ENCODE measurements at places on chromosomes 12 and 14. TPM values are rescaled to one million over a fixed set of nuclear protein-coding genes. Genes with fewer than 3 reads are reported as not detected.
A peak's percentile ranks its signal among the peaks of the same experiment; 100 is the strongest.

DNA sequence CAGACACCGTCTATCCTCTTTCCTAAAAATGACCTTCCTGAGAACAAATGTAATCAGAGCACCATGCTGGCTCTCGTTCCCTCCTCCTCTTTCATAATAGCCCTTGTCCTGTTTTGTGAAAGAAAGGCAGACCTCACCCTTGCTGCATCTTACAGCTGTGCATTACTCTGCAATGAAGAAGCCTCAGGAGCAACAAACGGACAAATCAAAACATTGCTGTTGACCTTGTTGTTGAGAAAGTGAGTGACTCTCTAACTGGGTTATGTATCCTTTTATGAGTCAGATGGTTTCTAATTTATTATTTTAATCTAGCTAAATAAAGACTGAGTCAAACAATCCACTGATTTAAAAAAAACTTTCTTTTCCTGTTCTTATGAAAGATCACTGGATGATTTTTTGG is 180.9 kb downstream of the RPS29 start:
- H3K4me3 ChIP-seq = no peak overlapping the region
- no peak for DNase-seq
- H3K4me1 ChIP-seq = no peaks in the 10 kb centered on the region
- no peak overlapping the region for H3K27ac ChIP-seq

- no peak for DNase-seq
- no peaks in the 10 kb centered on the region for H3K36me3 ChIP-seq
- H3K4me3 ChIP-seq = no peak overlapping the region
- no peaks in the 10 kb centered on the region for H3K27me3 ChIP-seq
These were observed 5.1 kb downstream of the PKP2 start for GRCh38 chr12:32891526-32891925.

DNA sequence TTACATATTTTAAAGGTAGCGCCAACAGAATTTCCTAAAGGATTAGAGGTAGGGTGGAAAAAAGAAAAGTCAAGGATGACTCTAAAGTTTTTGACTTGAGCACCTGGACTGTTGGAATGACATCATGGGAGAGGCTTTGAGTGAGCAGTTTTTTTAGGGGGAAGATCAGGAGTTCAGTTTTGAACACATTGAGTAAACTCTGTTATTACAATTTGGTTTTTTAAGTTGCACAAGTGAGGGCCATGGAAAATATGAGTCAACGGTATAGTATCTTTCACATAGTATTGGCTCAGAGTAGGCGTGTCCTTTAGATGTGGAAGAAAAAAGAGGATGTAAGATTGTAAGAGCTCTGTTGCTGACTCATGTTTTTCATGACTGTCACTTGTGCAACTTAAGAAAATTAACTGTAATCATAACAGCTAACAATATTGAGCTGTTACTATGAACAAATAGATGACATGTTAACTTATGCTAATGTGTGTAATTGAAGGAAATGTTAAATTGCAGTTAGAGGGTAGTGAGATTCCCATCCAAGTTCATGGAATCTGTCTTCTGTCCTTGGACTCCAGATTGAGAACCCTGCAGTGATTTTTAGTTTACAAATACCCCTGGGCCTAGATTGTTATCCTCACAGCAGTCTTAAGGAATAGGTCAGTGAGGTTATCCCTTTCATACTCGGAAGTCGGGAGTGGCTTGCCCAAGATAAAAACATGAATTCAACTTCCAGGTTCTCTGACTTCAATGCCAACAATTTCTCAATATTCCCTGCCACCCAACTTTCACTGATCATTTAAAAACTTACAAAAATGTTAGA is 48.2 kb upstream of the ATP2B1 start:
- H3K36me3 ChIP-seq = no peaks in the 10 kb centered on the region
- H3K4me1 ChIP-seq = no peaks in the 10 kb centered on the region
- DNase-seq = no peak
- no peak overlapping the region for H3K27ac ChIP-seq
- no peak overlapping the region for H3K4me3 ChIP-seq
- no peaks in the 10 kb centered on the region for H3K27me3 ChIP-seq

GRCh38 chr14:89465876-89466275 is 48.8 kb upstream of the FOXN3 start:
- H3K36me3 ChIP-seq = no peaks in the 10 kb centered on the region
- no peaks in the 10 kb centered on the region for H3K4me1 ChIP-seq
- H3K27me3 ChIP-seq = no peaks in the 10 kb centered on the region
- no peak overlapping the region for H3K27ac ChIP-seq
- no peak overlapping the region for H3K4me3 ChIP-seq

DNA sequence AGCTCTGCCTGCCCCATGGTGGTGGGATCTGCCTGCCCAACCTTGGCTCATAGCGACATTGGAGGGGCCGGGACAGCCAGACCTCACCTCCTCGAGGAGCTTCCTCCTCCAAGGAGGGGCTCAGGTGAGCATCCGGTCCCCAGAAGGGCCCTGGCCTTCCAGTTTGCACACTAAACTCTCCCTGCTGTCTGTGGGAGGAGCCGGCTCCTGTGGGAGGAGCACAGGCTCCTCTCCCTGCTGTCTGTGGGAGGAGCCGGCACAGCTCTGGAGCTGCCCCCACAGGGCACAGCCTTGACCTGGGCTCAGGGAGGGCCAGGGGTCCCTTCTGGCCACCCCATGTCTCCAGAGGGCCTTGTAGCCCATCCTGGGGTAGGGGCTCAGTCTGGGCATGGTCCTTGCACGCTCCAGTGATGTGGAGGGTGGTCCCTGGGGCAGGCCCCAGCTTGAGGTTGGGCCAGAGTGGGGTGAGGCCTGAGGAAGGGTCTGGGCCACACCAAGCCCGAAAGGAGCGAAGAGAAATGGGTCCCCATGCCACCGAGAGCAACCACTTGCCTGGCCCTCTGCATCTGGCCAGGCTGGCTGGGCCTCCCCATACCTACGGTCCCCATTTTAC is 147.5 kb upstream of the C14orf180 start:
- no peaks in the 10 kb centered on the region for H3K27me3 ChIP-seq
- peaks cover 9% of the 10 kb centered on the region for H3K4me1 ChIP-seq
- peak; percentile 70 for DNase-seq
- H3K4me3 ChIP-seq = no peak overlapping the region
- no peak overlapping the region for H3K27ac ChIP-seq

DNA sequence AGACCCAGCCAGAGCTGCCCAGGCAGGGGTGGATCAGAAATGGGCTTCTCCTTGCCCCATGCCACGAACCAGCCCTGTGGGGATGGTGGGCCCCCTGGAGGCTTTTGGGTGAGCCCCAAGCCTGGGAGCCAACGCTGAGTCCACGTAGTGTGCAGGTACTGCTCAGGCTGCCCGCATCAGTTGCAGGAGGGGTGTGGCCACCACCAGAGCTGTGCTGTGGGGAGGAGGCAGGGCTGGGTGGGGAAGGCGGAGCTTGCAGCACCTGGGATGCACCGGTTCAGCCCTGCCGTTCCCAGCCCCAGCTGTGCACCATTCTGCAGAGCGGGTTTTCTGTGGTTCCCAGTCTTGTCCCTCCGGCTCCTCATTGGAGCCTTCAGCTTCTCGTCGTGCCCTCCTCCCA is 36.3 kb downstream of the IL31 start:
- no peaks in the 10 kb centered on the region for H3K27me3 ChIP-seq
- no peaks in the 10 kb centered on the region for H3K36me3 ChIP-seq
- H3K27ac ChIP-seq = no peak overlapping the region
- DNase-seq = no peak

GRCh38 chr12:53949631-53950436 is 4.9 kb upstream of the HOXC12 start:
- H3K27ac ChIP-seq = no peak overlapping the region
- no peak for DNase-seq
- H3K4me1 ChIP-seq = peaks cover 13% of the 10 kb centered on the region
- peaks cover 25% of the 10 kb centered on the region for H3K27me3 ChIP-seq
- no peaks in the 10 kb centered on the region for H3K36me3 ChIP-seq

GRCh38 chr12:71503579-71504391 is 64.2 kb downstream of the LGR5 start:
- DNase-seq = no peak
- H3K27ac ChIP-seq = no peak overlapping the region
- H3K4me3 ChIP-seq = no peak overlapping the region
- no peaks in the 10 kb centered on the region for H3K36me3 ChIP-seq
- H3K27me3 ChIP-seq = no peaks in the 10 kb centered on the region

DNA sequence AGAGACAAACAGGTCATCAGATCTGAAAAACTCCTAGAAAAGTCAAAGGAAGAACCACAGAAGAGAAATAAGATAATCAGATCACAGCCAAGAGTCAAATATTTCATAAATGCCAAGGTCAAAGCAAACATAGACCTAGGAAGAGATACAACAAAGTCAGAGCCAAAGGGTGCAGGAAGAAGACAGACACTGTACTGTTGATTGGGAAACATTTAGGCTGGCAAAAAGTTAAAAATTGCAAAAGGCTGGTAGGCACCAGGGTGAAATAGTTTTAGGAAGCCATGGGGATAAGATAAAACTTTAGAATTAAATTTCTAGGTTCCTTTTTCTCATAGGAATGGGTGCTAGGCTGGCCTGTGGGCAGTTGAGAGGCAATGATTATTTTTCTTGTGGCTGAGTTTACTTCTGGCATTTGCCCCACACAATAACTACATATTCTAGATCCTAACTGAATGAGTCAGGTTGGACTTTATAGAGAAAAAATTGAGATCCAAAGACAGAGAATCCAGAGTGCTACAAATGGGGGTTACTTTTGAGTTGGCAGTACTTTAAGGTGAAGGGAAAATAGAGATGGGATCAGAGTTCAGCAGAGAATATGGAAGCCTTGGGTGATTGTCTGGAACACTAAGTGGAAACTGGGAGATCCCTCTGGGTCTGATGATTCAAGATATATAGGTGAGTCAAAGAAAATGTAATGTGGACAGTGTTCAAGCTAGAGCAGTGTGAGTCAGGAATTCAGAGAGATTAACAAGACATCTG is 215.5 kb downstream of the C12orf50 start:
- no peak for DNase-seq
- no peaks in the 10 kb centered on the region for H3K27me3 ChIP-seq
- H3K4me1 ChIP-seq = no peaks in the 10 kb centered on the region
- H3K36me3 ChIP-seq = no peaks in the 10 kb centered on the region
- H3K4me3 ChIP-seq = no peak overlapping the region
- H3K27ac ChIP-seq = no peak overlapping the region

DNA sequence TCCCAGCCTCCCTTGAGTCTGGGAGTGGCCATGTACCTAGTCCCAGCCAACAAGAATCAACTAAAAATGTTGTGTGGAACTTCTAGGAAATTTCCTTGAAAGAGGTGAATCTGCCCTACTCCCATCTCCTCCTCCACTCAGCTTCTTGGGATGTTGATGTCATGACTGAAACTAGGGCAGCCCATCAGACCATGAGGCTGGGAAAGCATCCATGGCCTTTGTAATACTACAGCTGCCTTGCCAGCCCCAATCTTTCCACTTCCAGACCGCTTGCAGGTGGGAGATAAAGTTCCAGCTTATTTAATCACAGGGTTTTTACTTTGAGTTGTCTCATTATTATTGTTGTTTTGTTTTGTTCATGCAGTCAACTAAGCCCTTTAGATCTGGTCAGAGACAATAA is 170.3 kb upstream of the LMNTD1 start:
- no peak for DNase-seq
- no peaks in the 10 kb centered on the region for H3K27me3 ChIP-seq
- H3K4me1 ChIP-seq = peaks cover 27% of the 10 kb centered on the region
- no peak overlapping the region for H3K4me3 ChIP-seq

DNA sequence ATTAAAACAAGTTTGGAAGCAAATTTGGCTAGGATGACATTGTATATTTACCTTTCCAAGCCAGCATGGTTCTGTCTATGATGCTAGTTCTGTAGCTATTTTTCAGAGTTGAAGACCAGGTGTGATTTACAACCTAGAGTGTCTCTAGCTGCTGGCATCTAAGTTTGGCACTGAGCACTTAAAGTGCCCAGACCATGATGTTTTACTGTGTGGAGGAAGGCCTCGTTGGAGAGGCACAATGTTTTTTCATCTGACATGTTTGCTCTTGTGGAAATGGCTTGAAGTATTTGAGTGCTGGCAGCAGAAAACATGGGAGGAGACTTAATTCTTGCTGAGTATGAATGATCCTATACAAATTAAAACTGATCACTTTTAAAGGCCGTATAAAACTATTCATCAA is 13.0 kb upstream of the C12orf71 start:
- no peak overlapping the region for H3K4me3 ChIP-seq
- H3K36me3 ChIP-seq = no peaks in the 10 kb centered on the region
- H3K4me1 ChIP-seq = no peaks in the 10 kb centered on the region
- no peak for DNase-seq

DNA sequence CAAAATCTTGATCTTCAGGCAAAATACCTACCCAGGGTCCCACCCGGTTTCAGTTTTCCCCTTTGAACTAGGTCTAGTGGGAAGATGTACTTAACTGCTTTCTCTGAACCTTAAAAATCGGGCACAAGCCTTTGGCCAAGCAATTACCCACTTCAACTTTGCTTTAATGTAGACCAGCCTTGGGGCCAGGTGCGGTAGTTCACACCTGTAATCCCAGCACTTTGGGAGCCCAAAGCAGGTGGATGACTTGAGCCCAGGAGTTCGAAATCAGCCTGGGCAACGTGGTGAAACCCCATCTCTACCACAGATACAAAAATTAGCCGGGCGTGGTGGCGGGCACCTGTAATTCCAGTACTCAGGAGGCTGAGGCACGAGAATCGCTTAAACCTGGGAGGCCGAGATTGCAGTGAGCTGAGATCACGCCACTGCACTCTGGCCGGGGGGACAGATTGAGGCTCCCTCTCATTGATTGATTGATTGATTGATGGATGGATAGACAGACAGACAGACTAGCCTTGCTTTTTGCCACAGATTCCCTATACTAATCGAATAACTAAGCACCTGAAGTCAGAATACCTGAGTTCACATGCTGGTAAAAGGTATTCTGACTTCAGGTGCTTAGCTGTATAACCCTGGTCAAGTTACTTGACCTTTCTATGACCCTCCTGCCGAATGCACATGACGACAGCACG is 1.9 kb downstream of the CLIP1 start:
- H3K36me3 ChIP-seq = no peaks in the 10 kb centered on the region
- DNase-seq = no peak
- H3K4me1 ChIP-seq = peaks cover 44% of the 10 kb centered on the region
- H3K27me3 ChIP-seq = no peaks in the 10 kb centered on the region
- peak overlapping the region; percentile 89 for H3K4me3 ChIP-seq

Gene PKP2
- 16.2 TPM for total RNA-seq

Gene KRT2
- total RNA-seq = 2.0 TPM

Gene OTX2
- not detected for total RNA-seq

Gene KRT73
- not detected for total RNA-seq

Gene ATP5MC2
- 311 TPM for total RNA-seq

Data from vagina (tissue), 2 donors.